ENCODE measurements at places on chromosomes 7 and 10.
A peak's percentile ranks its signal among the peaks of the same experiment; 100 is the strongest.

- no peak for DNase-seq
Observed at GRCh38 chr7:68295386-68295785, 1298.8 kb downstream of the TYW1 start.

DNA sequence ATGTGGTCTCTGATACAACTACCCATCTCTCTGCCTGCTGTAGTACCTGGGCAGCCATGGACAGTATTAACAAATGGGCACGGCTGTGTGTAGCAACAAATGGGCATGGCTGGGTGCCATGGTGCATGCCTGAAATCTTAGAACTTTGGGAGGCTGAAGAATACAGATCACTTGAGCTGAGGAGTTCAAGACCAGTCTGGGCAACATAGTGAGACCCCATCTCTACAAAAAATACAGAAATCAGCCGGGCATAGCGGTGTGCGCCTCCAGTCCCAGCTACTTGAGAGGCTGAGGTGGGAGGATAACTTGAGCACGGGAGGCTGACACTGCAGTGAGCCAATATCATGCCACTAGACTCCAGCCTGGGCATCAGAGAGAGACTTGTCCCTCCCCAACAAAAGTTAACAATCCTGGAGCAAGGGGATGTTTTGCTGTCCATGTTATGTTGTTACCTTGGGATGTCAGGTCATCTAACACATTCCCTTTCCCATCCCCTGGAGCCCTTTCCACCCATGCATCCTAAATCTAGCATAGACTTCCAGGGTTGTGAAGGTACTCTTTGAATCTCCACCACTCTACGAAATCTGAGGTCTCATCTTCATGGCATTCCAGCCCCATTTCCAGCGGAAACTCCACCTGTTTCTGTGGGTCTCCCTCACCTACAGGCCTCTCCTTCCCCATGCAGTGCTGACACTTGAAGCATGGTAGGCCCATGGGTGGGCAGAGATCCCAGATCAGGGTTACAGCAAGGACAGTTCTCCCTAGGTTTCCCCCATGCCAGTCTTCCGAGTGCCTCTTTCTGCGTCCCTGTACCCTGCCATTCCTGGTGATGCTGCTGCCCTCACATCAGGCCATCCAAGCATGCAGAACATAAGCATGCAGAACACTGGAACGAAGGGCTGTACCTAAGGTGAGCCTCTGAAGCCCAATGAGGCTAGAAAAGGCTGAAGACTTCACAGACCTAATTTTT lies 13.1 kb downstream of the FXYD4 start:
- DNase-seq: no peak

- no peak for DNase-seq
Observed at GRCh38 chr7:108972004-108972403, 402.3 kb downstream of the DNAJB9 start.

DNA sequence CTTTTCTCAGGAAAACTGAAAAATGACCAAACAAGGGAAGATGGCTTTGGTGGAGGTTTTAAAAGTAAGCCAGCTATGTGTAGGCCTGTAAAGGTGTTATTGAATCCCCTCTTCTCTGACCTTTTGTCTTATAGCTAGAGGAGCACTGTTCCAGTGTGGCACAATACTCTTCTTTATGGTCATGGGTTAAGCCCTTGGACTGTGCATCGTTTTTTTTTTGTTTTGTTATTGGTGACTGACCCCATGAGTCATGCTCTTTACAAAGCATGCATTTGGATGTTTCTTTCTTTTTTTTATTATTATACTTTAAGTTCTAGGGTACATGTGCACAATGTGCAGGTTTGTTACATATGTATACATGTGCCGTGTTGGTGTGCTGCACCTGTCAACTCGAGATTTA lies 19.6 kb upstream of the FAM25A start:
- DNase-seq: no peak

GRCh38 chr7:25944777-25945515 lies 207.1 kb upstream of the NFE2L3 start:
- no peak for DNase-seq

DNA sequence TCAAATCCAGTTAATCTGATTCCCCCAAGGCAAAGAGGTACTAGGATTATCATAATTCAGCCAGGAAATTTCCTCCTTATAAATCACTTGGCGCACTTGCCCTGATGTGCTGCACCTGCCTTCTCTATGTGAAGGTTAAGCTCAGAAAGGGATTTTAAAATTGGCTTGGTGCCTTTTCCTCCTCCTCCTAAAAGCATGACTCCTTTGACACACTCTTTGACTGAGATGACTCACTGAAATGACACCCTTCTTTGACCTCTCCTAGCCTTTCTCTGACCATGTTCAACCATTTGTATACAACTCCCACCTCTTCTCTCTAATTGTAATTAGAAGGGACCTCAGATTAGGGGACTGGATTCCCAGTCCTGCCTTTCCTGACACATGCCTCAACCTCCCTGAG lies 46.5 kb downstream of the ABLIM1 start:
- no peak for DNase-seq

DNA sequence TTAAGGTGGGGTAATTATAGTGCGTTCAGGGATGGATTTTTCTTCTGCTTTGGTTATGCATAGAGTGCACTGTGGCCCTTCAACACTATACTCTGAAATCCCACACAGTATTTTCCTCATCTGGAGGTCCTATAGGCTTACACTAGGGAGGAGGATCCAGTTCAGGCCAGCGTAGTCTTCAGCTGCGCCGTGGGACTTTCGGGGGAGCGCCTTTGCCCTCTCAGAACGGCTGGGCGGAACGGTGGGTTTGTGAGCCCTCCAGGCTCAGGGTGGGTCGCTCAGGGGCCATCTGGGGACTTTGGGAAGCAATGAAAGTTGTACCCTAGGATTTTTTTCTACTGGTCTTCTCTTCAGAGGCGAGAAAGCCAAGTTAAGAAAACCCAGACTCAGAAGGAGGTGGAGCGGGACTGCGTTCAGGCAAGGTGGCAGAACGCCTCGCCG lies 652 bp upstream of the VPS26A start:
- no peak for DNase-seq

DNA sequence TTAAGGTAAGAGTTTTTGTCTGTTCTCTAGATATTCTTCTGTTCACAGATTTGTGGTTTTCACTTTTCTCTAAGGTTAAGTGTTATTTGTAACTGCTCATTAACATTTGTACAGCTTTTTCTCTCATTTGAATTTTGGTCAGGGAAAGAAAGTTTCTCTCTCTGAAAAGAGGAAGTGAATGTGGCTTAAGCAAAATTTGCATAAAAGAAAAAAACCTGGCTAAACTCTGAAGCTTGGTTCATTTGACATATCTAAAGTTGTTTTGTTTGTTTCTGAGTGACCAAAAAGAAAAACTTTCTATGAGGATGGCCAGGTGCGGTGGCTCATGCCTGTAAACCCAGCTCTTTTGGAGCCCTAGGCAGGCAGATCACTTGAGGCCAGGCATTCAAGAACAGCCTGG lies 22.0 kb upstream of the SLC26A4 start:
- DNase-seq: no peak

- no peak for DNase-seq
Observed at GRCh38 chr7:157468221-157469111, 131.7 kb downstream of the DNAJB6 start.

- no peak for DNase-seq
Observed at GRCh38 chr7:115110523-115110922, 188.6 kb downstream of the MDFIC start.

- peak; percentile 93 for DNase-seq
Observed at GRCh38 chr10:122140941-122141623, 130.0 kb upstream of the BTBD16 start.

- no peak for DNase-seq
Observed at GRCh38 chr10:110274072-110274627, 30.6 kb downstream of the SMNDC1 start.

DNA sequence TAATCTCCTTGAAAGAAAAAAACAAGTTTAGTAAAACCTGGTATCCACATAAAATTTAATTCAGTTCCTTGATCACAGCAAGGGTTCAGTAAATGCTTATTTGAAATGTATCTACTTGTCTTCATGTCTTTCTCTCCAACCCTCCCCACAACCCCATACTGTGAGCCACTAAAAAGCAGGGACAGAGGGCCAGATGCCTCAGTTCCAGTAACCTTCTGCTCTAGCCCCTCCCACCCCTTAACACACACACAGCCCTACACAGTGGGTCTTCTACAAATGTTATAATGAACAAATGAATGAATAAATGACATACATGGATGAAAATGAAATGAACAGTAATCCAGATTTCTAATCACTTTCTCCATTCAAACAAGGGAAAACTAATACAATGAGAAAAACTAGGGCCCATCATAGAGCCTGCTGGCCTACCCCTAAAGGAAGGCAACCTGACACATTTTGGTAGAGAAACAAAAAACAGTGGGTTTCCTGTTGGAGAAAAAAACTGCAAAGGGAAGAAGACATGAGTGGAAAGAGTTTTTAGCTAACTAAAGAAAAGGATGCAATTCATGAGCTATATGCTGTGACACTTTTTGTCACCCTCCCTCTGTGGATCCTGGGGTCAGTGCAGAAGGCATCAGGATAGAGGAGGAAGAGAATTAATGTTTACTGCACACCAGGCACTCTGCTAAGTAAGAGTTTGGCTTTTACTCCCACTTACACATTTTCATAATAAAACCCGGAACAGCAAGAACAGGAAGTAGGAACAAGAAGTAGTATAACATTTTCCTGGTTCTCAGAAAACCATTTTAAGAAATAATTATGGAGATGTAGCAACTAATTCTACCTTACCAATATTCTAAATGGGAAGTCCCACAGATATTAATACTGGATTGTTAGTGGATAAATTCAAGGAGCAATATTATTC lies 38.1 kb downstream of the ELMO1 start:
- DNase-seq: no peak

GRCh38 chr7:146874722-146875121 lies 758.1 kb downstream of the CNTNAP2 start:
- DNase-seq: no peak

DNA sequence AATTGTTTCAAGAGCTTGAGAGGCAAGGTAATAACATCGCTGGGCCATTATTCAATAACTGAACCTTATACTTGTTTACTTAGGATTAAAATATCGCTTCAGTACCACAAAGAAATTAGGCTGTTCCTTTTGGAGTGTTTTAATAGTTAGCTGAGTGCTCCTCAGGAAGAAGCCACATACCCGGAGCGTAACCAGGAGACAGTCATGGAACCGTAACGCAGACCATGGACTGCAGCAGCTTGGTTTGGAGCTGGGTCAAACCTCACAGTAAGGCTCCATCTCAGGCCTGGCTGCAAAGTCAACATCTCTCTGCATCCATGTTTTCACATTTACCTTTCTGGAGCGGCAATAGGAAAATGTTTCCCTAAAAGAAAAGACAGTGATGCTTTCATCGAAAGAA lies 599.0 kb downstream of the TNS3 start:
- DNase-seq: no peak

Measured in Right ventricle myocardium inferior (tissue), 1 donor.